ENCODE measurements at places on chromosomes 5 and 9.

DNA sequence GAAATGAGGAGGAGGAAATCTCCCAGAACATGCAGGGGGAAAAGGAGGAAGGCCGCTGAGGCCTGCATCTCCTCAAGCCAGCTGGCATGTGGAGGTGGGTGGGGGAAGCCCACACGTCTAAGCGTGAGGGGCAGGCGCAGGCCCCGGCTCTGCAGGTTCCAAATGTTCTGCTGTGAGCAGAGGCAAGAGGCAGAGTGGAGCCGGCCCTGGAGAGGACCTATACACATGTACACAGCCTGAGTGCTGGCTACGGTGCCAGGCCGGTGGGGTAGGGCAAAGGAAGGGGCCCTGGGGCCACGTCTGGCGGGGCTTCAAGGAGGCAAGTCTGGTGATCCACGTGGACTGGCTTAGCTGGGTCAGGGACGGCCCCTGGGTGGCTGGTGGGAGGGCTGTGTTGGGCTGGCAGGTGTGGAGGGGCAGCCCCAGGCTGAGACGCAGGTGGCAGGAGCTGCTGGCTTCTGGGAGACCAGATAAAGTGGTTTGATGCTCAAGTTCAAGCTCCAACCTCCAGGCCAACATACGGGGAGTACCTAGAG lies 26.4 kb downstream of the LPCAT1 start:
- DNase-seq, result no peak

DNA sequence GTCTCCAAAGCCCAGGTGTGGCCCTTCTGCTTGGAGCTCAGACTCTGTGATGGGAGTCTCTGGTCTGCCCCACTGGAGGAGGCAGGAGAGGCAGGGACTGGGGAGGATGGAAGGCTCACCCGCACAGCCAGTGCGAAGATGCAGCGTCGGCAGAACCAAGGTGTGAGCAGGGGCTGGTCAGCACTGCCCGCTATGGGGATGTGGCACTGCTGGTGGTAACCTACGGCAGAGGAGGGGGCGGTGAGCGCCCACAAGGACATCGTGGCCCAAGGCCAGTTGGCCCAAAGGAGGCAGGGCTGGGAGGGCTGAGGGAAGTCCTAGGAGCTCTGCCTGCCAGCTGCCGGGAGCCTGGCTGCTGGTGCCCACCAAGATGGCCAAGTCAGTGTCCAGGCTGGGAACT lies 7.3 kb downstream of the PHF19 start:
- no peak for DNase-seq

GRCh38 chr9:132006677-132007370 lies 72.8 kb downstream of the MED27 start:
- peak; percentile 56 for DNase-seq

GRCh38 chr9:134536101-134536900 lies 105.3 kb upstream of the COL5A1 start:
- no peak for DNase-seq

- no peak for DNase-seq
Measured at GRCh38 chr9:35548571-35548970, 56.5 kb upstream of the TESK1 start.

GRCh38 chr9:98158071-98158831 lies 34.2 kb downstream of the CORO2A start:
- DNase-seq, result peak; percentile 59

- no peak for DNase-seq
Measured at GRCh38 chr9:72185561-72185960, 36.3 kb downstream of the GDA start.

GRCh38 chr9:86807367-86807976 lies 139.8 kb downstream of the GAS1 start:
- no peak for DNase-seq

- no peak for DNase-seq
Measured at GRCh38 chr5:88109818-88110217, 158.8 kb downstream of the TMEM161B start.

GRCh38 chr5:61401726-61402125 lies 69.7 kb downstream of the ZSWIM6 start:
- DNase-seq, result no peak

DNA sequence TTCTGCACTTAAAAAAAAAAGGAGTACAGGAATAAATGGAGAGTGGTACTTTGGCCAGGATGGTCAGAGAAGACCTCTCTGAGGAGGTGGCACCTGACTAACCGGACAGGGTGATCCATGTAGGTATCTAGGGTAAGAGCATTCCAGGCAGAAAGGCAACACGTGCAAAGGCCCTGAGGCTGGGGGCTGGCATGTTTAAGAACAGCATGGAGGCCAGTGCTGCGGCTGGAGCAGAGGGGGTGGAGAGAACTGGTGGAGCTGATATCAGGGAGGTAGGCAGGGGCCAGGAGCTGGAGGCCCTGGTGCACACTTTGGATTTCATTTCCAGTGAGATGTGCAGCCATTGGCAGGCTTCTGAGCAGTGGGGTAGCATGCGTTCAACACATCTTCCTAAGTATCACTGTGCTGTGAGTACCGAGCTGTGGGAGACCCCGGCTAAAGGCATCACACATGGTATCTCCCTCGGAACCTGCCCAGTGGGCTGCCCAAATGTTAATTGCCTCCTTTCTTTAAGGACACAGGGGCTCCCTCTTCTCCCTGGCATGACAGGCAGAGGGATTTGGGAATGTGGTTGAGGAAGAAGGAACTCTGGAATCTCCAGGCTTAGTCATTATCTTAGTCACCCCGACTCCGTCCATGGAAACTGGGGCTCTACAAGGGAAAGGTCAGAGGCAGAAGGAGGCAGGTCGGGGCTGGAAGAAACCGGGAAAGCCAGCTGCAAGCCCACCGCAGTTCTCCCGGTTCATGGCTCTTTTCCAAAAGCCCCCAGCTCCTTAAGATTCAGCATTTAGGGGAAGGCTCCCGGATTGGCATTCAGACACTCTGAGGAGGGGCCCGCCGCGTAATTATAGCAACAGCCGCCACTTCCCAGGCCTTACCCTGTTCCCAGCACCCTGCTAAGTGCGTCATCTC lies 18.6 kb downstream of the SLC6A7 start:
- no peak for DNase-seq

DNA sequence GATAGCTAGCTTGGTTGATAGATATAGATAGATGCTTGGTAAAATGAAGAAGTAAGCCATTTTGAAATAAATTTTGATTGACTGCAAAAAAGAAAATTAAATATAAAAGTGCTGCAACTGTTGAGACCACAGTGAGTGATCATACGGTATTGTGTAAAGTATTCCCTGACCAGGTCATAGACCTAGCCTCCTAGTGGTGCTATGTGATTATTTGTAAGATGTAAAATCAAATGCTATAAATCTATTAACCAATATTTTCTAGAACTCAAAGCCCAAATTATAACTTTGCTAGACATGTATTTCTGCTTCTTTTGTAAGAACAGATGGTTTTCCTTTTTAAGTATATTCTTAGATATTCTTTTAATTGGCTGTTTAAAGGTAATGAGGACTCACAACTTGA lies 480.2 kb upstream of the PTPRD start:
- DNase-seq, result no peak

DNA sequence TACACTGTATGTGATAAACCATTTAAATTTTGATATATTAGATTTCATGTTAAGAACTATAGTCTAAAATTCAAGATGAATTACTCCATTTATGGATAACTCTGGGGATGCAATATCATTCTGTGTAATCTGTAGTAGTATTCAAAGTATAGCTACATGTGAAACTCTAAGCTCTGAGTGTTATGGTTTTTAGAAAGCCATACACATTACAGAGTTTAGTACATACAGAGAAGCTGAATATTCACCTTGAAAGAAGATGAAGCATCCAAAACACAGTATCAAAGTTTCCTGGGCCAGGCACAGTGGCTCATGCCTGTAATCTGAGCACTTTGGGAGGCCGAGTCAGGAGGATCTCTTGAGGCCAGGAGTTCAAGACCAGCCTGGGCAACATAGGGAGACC lies 25.0 kb downstream of the ABHD17B start:
- DNase-seq, result no peak

- no peak for DNase-seq
Measured at GRCh38 chr5:157497875-157498611, 38.0 kb downstream of the NIPAL4 start.
